ENCODE measurements at places on chromosomes 3 and 15.
A peak's percentile ranks its signal among the peaks of the same experiment; 100 is the strongest.

DNA sequence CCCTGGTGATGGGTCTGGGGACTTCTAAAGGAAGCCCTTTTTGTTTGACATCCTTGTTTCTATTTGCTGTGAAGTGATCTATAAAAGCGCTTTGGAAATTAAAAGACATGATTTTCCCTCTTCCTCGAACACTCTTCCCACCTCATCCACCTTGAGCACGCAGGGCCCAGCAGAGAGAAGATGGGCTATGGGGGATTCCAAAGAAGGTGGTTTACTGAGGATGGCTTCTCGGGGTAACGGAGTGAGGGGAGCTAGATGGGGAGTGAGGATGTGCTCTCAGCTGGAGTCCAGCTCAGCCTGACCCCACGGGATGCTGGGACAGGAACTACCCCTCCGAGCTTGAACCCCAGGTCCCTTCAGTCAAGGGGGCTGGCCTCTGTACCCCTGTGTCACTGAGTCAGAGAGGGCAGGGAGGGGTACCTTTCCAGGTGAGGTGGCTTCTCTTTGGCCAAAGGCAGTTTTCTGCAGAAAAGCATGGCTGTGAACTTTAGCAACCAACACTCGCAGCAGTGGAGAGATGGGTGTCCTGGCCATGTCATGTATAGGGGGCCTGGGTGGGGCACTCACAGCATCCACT, 180.7 kb upstream of the SMAD3 start:
- DNase-seq, result no peak

GRCh38 chr15:97992823-97993222, 32.3 kb downstream of the ARRDC4 start:
- DNase-seq, result no peak

GRCh38 chr15:31062310-31062847, 39.1 kb downstream of the TRPM1 start:
- no peak for DNase-seq

GRCh38 chr3:14237457-14237856, 58.8 kb downstream of the LSM3 start:
- no peak for DNase-seq

DNA sequence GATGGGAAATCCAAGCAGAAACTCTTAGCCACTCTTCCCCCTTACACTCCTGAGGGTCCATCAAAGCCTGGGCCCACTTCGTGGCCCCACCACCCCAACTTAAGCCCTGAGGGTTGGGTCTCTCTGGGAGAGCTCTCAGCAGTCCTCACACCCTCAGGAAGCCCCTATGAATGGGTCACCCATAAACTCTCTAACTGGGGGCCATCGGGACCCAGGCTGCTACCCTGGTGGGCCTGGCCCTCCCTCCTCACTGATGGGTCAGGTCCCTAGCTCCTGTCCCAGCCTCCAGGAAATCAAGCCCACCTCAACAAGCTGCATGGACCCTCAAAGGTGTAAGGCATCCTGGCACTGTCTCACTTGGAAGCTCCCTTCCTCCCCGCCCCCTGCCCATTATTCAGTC, 19.4 kb downstream of the SH2D7 start:
- DNase-seq, result no peak

DNA sequence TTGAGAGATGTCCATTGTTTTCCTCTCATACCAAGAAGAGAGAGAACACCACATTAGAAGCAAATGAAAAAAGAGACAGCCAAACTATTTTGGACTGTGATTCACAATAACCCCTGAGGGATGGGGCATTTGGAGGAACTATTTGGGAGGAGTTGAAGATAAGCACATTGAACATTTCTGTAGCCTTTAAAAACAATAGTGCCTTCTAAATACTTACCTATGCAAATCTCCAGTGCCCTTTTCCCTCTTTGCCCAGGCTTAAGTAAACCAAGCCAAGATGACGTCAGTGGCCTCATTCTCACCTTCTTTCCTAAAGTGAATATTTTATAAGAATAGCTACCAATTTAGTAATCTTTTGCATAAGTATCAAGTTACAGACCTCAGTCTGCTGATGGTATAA, 89.7 kb upstream of the COL8A1 start:
- DNase-seq, result no peak

DNA sequence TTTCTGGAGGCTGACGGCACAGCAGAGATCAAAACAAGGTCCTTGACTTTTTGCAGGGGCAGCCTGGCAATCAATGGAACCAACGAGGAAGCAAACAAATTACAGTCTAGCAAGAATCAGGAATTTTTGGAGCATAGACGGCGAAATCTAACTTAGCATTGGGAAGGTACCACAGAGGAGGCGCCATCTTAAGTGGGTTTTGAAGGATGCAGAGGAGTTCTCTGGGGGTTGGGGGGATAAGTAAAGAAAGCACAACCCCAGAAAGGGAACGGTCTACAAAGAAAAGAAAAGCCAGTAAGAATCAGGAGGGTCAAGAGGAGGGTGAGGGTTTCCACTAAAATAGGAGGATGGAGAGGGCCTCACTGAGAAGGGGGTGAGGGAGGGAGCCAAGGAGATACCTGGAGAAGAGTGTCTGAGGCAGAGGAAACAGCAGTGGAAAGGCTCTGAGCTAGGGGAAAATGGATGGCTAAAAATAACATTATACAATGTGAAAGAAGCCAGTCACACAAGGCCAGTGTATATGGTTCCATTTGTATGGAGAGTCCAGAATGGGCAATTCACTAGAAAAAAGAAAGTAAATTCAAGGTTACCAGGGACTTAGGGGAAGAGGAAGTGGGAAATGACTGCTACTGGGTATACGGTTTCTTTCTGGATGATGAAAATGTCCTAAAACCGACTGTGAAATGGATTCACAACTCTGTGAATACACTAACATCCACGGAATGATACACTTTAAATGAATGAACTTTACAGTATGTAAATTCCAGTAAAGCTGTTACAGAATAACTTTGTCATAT, 25.2 kb upstream of the IQSEC1 start:
- no peak for DNase-seq

DNA sequence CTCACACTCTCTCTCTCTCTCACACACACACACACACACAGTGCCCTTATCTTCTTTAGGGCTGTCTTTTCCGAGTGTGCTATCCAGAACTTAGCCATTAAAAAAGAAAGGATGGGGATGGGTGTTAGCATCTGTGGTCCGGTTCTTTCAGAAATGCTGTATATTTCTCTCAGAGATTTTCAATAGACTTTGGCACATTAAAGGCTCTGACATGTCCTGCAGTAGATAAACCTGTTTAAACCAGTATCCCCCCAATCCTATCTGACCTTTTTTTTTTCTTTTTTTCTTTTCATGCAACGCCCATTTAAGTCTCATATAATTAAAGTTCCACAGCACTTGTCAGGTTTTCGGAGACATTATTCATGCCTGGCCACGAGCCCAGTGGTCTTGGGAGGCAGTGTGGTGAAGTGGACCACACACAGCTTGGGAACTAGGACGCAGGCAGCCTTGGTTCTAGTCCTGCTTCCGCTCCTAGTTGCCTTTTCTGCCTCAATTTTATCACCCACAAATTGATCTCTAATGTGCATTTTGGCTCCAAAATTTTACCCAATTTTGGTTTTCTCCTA, 13.3 kb downstream of the CAV3 start:
- no peak for DNase-seq

DNA sequence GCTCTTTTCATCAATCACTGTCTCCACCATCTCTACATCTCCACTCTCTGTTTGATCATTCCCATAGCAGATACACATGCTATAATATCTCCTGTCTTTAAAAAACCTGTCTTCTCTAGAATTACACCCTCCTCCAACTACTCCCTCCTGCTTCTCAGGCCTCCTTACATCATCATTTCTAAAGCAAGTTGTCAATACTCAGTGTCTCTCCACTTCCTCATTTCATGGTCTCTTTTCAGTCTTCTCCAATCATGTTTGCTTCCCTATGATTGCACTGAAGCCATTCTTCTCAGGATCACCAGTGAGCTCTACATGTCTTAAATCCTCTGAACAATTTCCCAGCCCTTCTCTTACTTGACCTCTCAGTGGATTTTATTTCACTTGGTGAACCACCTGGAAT, 87.0 kb upstream of the ZNF280D start:
- no peak for DNase-seq

DNA sequence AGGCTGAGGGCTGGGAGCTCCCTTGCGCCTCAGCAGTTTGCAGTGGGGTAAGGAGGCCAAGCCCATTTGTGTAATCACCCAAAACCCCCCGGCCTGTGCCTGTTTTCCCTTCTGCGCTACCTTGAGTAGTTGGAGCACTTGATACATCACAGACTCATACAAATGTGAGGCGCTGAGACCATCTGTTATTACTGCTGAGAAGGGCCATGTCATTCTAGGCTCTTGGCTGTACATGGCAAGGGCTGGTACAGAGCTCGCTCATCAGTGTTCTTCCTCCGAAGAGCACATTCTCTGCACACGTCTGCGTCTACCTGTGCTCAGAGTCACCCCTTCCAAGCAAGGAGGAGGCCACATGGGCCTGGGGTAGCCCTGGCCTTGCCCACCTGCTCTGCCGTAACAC, 9.3 kb downstream of the PLA2G4B start:
- no peak for DNase-seq

- no peak for DNase-seq
These were observed 26.3 kb downstream of the SYNPR start for GRCh38 chr3:63304421-63304820.

GRCh38 chr15:99495430-99496301, 70.1 kb upstream of the MEF2A start:
- DNase-seq, result no peak

- peak; percentile 63 for DNase-seq
These were observed 911 bp downstream of the RFTN1 start for GRCh38 chr3:16512435-16513140.

DNA sequence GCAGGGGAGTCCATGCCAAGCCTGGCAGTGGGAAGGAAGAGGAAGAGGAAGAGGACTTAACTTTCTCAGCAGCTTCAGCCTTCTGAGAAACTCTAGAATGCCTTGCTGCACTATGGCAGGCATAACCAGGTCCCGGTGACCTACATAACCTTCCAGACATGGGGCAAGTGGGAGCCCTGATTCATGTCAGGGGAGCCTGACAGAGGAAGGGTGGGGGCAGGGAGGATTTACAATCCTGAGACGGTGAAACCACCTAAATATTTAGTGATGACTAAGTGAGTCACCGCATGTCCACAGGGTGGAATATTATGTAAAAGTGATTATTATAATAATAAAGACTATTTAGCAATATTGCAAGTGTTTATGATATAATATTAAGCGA, 46.7 kb downstream of the AMOTL2 start:
- no peak for DNase-seq

DNA sequence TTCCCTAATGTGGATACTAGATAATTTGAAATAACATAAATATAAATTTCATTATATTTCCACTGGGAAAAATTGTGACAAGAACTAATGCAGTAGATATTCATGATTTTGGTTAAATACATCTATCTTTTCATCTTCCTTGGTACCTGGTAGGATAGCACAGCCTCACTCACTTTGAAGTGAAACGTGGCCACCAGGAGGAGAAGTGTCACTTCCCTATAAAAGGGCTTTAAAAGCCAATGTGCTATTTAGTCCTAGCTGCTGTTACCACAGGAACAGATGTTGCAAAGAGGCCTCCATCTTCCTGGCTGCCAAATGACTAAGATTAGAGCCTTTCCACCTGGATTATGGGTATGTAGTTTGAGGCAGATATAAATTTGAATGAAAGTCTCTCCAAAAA, 140.0 kb downstream of the PLOD2 start:
- no peak for DNase-seq

DNA sequence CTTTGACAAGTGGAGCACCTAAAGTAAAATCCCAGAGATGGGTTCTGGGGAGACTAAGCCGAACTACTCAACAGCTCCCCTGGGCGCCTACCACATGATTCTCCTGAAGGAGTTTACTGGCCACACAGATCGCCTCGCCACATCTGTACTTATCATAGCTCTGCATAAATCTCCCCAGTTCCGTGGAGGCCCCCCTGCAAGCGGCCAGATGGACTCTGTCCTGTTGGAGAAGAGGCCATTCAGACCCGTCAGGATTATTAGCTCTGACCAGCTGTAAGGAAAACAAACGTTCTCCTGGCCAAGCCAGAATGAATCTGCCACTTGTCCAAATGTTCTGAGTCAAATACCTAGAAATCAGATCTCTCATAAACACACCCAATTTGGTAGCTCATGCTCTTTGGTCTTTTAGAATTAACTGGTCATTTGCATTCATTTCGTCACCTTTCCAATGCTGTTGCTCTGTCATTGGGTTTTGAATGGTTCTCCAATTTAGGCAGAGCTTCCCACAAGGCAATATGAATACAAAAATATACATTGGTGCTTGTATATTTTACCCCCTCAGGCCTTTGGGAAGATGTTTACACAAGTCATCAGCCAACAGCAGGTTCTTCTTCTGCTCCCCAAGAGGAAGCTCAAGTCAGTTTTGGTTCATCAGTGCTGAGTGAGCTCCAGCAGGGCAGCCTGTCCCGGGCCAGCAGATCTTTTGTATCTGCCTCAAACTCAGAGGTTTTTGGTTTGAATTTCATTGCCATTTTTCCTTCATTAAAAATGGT, 124.5 kb downstream of the THSD4 start:
- no peak for DNase-seq

DNA sequence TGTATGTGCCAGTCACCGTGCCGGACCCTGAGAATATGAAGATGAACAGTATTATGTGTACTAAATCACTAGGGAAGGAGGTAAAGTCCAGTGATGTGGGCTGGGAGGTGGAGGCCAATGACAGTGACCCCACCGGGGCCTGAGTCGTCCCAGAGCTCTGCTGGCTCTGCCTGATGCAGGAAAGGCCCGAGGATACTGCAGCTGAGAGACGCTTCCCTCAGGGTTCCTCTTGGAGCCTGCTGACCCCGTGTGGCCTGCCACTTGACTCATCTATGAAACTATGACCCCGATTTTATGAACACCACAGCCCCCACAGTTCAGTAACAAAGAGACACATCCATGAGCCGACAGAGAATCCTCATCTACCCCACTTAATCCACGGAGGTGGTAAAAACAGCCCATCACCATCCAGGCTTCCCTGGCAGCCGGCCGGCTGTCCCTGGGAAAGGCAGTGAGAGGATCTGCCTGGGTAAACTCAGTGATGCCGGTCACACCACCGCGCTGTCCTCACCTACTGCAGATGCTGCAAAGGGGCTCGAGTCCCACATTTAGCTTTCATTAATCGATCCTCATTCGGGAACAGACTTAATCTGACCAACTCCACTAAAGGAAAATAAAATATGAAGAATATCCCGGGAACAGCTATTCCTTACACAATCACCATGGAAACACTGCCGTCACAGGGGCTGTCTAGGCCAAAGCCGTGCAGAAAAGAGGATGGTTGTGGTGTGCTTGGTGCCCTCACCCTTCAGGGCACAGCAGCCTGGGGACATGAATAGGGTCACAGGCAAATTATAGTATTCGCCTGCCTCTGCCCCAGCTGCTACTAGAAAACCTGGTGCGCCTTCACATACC, 82.9 kb downstream of the ARRDC4 start:
- DNase-seq, result no peak

- no peak for DNase-seq
These were observed 193.0 kb upstream of the GOLIM4 start for GRCh38 chr3:168288511-168289401.

DNA sequence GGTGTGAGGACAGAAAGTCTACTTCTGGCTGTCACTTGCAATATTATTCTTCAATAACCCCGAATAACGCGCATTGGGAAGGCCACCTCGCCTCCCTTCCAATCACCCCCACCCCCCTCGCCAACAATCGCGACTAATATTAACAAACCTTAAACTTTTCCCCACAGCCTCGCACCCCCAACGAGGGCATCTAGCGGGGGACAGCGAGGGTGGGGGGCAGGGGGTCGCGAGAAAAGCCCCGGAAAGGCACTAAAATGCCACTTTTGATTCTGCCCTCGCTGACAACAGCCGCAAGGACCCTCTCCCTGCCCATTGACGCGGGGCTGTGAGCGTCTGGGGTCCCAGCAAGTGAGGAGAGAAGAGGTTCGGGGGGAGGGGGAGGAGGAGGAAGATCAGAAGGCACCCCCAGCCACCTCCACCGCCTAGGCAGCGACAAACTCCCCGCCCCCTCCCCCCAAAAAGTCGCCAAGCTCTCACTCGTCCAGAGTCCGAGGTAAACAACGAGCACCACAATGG, 868 bp downstream of the SATB1 start:
- no peak for DNase-seq

All from H54 (cell line).